Stimulated activated CD4-positive, alpha-beta T cell treated with anti-CD3 and anti-CD28 coated beads, Interleukin-1b, Interleukin-23, amount 100 ng/mL, for 1 hour (primary cell): ENCODE measurements at places on chromosomes 5 and 9.

DNA sequence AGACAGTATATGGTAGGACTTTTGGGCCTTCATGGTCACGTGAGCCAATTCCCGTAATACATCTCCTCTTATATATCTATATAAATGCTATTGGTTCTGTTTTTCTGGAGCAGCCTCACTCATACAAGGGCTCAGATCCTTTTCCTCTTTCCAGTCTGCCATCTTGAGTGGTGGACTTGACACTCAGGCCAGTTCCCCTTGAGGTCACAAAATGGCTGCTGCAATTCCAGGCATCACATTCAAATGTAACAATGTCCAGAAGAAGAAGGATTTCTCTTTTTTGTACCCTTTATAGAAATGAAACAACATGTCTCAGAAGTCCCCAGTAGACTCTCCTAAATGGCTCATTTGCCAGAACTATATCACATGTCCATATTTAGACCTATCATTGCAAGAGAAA, 4.5 kb downstream of the GPR150 start:
- no peak for DNase-seq

DNA sequence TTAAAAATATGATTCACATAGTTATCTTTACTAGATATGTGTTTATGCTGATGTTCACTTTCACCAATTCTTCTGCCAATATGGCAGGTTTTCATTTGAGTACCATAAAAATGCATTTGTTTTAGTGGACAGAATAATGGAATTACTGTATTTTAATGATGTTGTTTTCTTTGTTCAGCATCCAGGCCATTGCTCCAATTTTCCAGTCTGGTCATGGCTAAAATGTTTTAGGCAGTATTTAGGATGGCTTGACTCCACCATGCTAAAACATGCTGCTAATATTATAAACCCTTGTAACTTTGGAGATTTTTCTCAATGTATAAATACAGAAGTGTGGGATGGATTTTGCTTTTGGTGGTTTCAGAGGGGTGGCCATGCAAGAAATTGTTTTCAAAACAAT, 273.0 kb upstream of the RPS23 start:
- DNase-seq, result no peak

- no peak for DNase-seq
These were observed 174.5 kb upstream of the PITX1 start for GRCh38 chr5:135208555-135208902.

GRCh38 chr5:126857472-126858410, 80.8 kb downstream of the LMNB1 start:
- DNase-seq, result no peak

GRCh38 chr9:12813960-12814876, 39.4 kb downstream of the LURAP1L start:
- DNase-seq, result no peak

DNA sequence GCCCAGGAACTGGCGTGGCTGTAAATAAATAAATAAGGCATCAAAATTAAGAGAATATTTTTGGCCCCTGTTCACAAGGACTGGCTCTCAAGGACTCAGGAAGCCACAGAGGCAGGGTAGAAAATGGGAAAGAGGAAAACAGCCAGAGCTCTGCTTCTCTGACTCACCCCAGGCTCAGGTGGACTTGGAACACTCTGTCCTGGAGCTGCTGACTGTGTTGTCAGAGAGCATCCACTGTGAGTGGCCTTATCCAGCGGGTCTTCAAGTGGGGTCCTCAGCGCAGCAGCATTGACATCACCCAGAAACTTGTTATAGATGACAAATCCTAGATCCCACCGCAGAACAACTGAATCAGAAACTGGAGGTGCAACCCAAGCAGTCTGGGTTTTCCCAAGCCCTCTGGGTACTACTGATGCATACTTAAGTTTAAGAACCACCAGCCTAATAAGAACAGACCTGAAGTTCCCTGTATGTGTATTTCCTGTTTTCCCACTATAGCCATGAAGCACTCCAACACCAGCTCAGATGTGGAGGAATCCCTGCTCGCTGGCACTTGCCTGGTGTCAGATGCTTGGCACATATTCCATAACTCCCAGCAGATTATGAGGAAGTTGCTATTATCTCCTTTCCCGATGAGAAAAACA, 20.5 kb downstream of the ADRA1B start:
- DNase-seq, result no peak
